ENCODE measurements at places on chromosomes 5 and 9.
A peak's percentile ranks its signal among the peaks of the same experiment; 100 is the strongest.

- DNase-seq: no peak
Observed at GRCh38 chr9:105385381-105385985, 62.4 kb upstream of the FSD1L start.

DNA sequence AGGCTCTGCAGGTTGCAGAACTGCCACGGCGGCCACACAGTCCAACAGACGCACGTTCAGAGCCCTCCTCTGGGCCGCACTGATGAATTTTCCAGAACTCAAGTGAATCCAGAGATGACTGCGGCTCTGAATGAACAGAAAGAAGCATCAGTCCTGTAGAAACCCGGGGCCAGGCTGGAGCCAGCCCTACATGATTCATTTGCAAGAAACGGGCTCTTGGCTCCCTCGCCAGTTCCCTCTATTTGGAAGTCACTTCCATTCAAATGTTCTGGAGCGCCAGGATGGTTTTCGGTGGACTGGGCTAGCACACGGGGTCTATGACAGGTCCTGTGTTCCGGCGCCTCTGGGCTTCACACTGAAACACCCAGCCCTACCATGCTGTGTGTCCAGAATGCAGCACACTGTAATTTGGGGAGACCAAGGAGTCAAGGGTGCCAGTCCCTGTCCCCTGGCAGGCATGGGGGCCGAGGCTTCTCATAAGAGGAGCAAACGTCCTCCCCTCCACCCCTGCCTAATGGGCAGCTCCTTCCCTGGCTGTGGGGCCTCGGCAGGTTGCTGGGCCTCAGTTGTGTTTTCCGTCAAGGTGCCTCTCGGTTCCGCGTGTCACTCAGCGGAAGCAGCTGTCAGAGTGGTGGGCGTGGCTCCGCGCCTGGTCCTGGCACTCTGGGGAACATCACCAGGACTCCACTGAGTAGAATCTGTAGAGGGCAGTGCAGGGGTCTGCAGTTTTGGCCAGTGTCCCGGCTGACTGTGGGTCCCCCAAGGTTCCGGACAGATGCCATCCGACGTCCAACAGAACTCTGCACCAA, 18.1 kb upstream of the COL5A1 start:
- DNase-seq: no peak

DNA sequence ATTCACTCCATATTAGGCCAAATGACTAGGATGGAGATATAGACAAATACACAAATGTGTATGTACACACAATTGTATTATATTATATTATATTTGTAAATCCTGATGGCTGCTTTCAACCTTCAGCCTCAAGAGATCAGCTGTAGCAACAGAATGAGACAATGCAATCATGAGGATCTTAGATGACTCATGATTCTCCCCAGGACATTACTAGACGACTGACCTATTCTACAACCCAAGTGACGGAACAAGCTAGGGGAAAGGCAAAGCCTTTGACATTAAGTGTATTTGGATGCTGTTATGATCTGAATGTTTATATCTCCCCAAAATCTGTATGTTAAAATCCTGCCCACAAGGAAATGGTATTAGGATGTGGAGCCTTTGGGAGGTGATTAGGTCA, 66.5 kb downstream of the COX7C start:
- DNase-seq: no peak

DNA sequence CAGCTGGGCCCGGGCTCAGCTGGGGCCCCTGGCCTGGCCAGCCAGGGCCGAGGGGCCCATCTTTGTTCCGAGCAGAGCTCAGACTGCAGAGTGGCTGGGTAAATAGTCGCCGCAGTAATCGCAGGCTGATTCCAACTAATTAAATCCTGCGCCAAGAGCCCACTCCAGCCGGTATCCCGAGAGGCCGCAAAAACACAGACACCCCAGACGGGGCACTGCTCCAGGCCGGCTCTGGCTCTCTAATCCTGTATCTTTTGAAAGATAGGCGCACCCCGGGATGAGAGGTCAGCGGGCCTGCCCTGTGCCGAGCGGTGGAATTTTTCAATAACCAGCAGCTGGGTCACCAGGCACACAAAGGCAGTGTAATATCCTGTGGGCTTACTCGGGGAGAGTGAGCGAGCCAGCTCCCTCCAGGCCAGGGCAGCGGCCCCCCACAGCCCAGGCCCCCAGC, 57.7 kb downstream of the LMX1B start:
- DNase-seq: peak; percentile 26

GRCh38 chr5:141778206-141778605, 96.2 kb upstream of the ARAP3 start:
- no peak for DNase-seq

GRCh38 chr5:165321912-165322311, 1816.5 kb downstream of the MAT2B start:
- DNase-seq: no peak

DNA sequence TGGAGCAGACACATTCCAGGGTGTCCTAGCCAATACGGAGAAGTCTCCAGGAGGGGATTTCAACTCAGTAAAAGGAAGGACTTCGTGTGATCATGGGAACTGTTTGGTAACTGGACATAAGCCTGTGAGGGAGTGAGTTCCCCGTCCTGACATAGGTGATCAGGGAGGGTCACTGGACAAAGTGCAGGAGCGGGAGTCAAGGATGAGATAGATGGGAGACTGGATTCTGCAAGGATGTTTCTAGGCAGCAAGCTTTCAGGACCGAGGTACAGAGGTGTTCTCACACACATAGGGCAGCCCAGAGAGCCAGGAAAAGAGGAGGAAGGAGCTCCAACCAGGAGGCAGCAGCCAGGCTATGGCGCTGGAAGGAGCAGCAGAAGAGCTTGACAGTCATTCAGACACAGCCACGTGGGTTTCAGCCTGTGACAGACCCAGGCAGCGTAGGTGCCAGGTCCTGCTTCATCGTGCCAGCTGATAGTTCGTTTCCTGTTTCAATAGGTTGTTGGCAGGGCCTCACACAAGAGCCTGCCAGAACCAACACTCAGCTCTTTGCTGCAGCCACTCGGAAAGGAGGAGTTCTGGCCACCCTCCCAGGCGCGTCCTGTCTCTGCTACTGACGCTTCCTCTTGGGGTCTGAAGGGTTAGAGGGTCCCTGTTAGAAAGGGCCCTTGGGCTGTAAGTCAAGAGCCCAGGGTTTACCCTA, 84.1 kb downstream of the AMBP start:
- DNase-seq: peak; percentile 94

- no peak for DNase-seq
Observed at GRCh38 chr5:76664079-76664478, 40.9 kb upstream of the F2RL2 start.

- no peak for DNase-seq
Observed at GRCh38 chr5:141597814-141598213, 21.0 kb downstream of the DIAPH1 start.

DNA sequence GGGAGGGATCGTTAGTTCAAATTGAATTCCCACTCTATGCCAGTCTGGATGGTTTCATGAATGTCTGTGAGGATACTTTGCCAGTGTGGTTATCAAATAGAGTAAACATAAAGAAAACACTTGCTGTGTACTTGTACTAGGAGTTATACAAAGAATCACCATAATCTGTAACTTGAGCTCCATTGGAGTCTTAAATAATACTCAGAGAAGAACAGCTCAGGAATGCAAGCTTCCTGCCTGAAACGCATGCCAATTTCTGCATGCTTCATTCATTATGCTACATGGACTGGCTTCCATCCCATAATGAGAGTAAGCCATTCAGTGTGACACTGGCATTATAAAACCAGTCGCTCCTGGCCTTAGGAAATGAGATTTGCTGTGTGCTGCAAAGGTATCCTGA, 351.4 kb downstream of the SEMA5A start:
- peak; percentile 24 for DNase-seq

DNA sequence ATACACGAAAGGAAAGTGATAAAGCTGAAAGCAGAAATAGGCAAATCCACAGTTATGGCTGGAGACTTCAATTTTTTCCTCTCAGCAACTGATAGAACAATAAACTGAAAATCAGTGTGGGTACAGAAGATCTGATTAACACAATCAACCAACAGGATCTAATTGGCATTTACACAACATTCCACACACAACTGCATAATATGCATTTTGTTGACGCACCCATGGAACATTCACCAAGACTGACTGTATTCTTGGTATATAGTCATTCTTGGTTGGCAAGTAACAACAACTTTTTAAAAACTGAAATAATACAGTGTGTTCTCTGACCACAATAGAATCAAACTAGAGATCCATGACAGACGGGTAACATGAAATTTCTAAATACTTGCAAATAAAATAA, 218.7 kb upstream of the S1PR3 start:
- DNase-seq: no peak
